Tibial nerve (tissue), 4 donors: ENCODE measurements at places on chromosomes 16 and 17.

GRCh38 chr17:40309031-40309948 is at the start of gene RARA:
TSS of gene RARA (plus strand) at chr17:40309180. CDS start at chr17:40331219, 22,039 bp downstream.
- no peak for DNase-seq

GRCh38 chr17:5819921-5820685 is 235.8 kb upstream of the NLRP1 start:
- DNase-seq: no peak

DNA sequence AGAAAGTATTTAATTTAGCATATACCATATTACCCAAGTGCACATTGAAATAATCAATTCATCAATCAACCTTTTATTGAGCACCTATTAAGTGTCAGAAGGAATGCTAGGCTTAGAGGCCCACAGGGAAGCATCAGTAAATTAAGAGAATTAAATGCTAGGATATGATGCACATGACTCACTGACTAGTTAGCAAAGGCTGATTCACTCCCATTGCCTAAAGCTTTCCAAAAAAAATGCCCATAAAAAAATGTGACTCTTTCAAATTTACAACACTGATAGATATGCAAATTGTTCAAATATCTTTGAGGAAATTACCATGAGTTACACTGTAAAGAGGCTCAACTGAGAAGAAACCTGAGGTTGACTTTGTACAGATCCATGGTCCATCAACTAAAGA is 883.3 kb downstream of the CDH11 start:
- DNase-seq: no peak

DNA sequence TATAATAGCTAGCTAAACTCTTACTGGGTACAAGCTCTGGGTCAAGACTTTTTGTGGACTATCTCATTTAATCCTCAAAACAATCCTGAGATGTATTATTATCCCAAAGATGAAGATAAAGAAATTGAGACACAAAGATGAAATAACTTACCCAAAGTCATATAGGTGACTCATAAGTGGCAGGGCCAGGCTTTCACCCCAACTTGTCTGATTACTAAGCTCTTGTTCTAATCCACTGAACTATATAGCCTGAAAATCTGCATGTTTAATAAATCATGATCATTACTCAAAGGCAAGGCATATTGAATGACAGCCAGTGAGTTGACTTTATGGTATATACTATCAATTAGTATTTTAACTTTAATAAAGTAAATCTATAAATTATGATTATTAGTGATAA is 77.4 kb downstream of the SKAP1 start:
- no peak for DNase-seq

DNA sequence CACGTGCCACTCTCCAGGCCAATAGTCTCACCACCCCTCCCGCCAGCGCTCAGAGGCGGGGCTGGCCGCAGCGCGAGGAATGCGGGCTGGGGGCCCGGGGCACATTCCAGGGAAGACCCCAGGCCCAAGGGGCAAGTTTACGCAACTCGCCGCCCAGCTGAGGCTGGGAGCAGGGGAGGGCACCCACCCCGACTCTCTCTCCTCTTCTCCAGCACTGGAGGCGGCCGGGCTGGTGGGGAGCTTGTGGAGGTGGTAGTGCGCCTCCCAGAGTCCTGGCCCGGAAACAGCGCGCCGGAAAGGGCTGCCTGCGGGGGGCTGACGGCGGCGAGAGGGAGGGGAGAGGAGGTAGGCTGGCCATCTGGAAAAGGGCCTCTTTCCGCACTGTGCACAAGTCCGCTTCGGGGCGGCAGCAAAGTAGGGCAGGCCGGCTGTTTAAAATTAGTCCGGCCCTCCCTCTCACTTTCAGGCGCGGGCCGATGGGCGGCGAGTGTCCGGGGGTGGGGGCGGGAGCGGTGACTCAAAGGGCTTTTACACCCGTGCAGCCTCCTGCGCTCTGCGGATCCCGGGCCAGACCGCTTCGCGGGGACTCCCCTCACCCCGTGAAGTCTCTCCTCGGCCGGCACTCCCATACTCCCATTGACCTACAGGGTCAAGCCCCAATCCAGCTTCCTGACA is 1.1 kb downstream of the FHOD1 start:
- DNase-seq: no peak

DNA sequence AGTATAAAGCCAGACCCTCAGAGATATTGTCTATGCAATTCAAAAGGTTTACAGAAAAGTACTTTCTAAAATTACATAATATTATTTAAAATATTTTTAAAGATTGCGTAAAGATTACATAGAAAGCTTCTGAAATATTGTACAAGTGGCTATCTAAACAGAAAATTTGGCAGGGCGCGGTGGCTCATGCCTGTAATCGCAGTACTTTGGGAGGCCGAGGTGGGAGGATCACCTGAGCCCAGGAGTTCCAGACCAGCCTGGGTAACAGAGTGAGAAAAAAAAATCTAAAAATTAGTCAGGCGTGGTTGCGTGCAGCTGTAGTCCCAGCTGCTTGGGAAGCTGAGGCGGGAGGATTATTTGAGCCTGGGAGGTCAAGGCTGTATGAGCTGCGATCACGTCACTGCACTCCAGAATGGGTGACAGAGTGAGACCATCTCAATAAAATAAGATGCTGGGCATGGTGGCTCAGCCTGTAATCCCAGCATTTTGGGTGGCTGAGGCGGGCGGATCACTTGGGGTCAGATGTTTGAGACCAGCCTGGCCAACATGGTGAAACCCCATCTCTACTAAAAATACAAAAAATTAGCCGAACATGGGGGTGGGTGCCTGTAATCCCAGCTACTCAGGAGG is 18.1 kb downstream of the UBN1 start:
- no peak for DNase-seq

- DNase-seq: no peak
Measured at GRCh38 chr16:10943064-10943353, 741 bp upstream of the DEXI start.

DNA sequence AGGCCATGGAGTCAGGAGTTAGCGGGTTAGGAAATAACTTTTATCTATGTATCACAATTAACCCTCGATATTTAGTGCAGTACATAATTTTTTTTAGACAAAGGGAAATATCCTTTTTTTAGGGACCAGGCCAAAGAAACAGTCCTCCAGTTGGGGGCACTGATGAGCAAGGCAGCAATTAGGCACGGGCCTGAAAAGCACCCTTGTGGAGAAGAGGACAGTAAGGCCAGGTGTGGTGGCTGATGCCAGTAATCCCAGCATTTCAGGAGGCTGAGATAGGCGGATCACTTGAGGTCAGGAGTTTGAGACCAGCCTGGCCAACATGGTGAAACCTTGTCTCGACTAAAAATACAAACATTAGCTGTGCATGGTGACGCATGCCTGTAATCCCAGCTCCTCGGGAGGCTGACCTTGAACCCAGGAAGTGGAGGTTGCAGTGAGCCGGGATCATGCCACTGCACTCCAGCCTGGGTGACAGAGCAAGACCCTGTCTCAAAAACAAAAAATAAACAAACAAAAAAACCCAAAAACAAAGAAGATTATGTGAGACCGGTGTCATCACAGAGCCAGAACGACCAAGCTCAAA is 158.3 kb upstream of the NOL11 start:
- DNase-seq: no peak

DNA sequence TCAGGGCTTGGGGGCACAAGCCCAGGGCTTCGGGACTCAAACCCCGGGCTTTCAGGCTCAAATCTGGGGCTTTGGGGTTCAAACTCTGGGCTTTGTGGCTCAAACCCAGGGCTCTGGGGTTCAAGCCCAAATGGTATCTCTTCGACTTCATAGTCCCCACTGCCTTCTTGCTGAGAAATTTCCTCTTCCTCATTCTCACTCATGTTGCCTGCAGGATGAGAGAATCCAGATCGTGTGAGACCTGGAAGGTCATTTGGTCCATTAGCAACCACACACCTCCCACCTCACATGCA is 576 bp downstream of the ZNF768 start:
- no peak for DNase-seq

DNA sequence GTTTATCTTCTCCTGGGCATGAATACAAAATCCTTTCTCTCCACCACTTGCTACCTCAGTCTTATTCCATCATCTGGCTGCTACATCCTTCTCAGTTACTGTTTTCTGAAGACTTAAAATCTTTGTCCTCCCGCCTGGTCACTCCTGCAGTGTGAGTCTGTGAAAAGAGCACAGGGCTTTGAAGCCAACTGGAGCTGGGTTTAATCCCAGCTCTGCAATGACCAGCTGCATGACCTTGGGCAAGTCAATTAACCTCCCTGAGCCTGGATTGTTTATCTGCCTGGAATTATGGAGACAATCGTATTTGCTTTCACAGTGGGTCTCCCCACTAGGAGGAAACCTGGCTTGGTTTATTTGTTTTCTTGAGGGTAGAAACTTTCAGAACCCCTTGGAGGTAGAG is 183.2 kb downstream of the GSG1L start:
- DNase-seq: no peak

GRCh38 chr16:76303637-76304314 is 26.6 kb downstream of the CNTNAP4 start:
- no peak for DNase-seq

- no peak for DNase-seq
Measured at GRCh38 chr17:9181640-9182039, 160.3 kb downstream of the NTN1 start.

- no peak for DNase-seq
Measured at GRCh38 chr17:72365857-72366414, 245.1 kb downstream of the SOX9 start.

DNA sequence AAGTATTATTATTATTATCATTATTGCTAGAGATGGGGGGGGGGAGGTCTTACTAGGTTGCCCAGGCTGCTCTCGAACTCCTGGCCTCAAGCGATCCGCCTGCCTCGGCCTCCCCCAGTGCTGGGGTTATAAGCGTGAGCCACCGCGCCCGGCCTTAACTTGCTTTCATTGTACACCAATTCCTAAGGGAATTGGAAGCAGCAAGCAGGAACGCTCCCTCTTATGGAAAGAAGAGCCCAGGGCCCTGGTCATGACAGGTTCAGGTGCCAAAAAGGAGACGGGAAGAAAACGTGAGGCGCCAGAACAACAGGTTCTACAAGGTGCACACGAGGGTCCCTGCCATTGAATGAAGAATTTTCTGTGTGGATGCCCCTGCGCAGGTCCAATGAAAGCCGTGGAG is 540 bp upstream of the RPL38 start:
- no peak for DNase-seq

DNA sequence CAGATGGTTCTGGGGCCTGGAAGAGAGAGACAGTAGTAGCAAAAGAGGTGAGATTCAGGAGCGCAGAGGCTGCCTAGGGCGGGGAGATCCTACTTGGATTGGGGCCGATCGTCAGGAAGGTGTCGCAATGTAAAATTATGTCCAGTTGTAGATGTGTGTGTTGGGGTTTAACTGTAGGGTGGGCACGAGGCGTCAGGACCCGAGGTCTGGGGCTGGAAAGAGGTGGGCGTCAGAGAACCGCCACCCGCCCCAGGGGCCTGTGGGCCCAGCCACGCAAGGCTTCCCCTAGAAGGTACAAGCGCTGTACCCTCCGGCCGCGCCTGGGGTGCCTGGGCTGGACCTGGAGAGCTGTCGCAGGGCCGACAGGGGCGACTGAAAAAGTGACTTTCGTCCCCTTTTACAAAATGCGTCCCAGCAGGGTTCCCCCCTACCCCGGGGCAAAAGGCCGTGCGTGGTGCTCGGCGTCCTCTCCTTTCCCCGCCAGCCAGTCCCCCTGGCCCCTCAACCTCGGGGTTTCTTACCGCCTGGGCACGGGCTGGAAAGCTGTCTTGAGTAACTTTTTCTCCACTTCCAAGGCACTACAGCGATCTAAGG is 2.8 kb downstream of the IRX3 start:
- no peak for DNase-seq

- no peak for DNase-seq
Measured at GRCh38 chr16:68642047-68642435, 3.1 kb upstream of the CDH3 start.

DNA sequence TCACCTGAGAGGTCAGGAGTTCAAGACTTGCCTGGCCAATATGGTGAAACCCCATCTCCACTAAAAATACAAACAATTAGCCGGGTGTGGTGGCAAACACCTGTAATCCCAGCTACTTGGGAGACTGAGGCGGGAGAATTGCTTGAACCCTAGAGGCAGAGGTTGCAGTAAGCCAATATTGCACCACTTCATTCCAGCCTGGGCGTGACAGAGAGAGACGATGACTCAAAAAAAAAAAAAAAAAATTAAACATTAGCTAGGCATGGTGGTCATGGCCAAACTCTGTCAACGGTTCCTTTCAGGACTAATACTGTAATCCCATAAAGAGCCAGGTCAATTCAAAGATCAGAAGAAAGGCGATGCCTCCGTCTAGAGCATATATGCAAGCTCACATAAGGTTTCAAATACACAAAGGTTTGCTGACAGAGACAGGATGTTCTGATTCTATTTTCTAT is 2.4 kb downstream of the RNF157 start:
- no peak for DNase-seq

- no peak for DNase-seq
Measured at GRCh38 chr16:9836118-9836736, 346.0 kb downstream of the GRIN2A start.

GRCh38 chr16:50694206-50694605 is 800 bp downstream of the NOD2 start:
- no peak for DNase-seq

DNA sequence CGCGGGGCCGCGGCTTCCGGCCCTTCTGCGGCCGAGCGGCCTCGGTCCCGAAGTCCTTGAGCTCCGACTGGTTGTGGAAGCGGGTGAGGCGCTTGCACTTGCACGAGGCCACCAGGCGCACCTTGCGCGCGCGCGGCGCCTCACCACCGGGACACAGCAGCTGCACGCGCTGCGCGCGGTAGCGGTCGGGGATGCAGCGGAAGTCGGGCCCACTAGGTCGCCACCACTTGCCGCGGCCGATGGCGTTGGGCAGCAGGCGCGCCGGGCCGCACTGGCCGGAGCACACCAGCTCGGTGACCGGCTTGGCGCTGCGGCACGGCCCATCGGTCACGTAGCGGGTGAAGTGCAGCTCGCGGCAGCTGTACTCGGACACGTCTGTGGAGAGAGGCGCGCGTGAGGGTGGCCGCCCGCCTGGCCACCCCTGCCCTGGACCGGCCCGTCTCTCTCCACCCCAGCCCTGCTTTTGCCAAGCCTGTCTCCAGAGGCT is 3.2 kb downstream of the SOST start:
- DNase-seq: no peak

DNA sequence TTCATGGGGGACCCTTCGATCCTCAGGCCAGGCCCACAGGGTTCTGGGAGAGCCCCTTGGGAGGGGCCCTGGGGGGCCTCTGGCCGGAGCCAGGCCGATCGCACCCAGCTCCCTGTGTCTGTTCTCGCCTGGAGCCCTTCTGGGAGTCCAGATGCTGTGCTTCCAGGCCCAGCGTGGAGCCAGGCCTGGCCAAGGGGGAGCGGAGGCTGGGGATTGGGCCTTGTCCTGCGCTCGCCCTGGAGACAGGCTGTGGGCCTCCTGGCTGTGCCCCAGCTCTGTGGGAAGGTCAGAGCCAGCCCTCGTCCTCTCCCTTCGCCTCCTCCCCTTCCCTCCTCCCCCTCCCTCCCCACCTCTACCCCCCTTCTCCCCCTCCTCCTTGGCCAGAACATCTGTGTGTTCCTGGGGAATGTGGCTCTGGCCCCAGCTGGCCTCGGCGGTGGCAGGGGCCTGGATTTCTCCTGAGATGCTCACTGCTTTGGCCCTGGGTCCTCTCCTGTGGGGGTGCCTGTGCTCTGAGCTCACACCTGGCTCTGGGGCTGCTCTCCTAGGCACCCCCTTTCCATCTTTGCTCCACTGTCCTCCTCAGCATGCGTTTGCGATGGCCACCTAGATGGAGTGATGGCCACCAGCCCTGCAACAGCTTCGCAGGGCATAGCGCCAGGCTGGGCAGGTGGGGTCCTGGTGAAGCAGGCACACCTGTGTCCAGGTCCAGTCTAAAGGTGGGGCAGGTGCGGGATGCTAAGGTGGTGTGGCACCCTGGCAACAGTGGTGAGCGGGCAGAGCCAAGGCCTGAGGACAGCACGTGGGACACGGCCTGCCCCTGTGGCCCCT is 90.6 kb upstream of the CIBAR2 start:
- peak; percentile 30 for DNase-seq
